ENCODE measurements at places on chromosomes 2 and 18. TPM values are rescaled to one million over a fixed set of nuclear protein-coding genes. Genes with fewer than 3 reads are reported as not detected.

Gene DYSF
- total RNA-seq: 3.5 TPM

- no peak for DNase-seq
These were observed 438.2 kb downstream of the MEIS1 start for GRCh38 chr2:66872986-66873754.

DNA sequence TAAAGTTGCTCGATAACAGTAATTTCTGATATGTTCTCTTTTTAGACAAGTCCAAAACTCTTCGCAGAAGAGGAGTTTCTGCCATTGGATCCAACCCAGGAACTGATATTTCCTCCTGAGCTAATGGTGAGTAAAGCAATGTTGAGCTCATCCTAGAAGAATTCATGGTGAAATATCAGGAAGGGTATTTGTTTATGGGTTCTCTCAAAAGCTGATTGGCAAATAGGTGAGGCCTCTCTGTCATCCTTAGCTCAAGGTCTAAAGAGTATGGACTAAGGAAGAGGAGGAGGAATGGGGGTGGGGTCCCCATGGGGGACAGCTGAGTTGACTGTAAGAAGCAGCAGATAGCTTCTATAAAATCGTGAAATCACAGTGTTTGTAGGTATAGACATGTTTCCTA is 18.2 kb downstream of the AOX1 start:
- DNase-seq: no peak

- peak; percentile 7 for DNase-seq
These were observed 71.7 kb downstream of the PTRHD1 start for GRCh38 chr2:24721470-24721869.

- no peak for DNase-seq
These were observed 660.7 kb downstream of the DSC3 start for GRCh38 chr18:30381826-30382225.

DNA sequence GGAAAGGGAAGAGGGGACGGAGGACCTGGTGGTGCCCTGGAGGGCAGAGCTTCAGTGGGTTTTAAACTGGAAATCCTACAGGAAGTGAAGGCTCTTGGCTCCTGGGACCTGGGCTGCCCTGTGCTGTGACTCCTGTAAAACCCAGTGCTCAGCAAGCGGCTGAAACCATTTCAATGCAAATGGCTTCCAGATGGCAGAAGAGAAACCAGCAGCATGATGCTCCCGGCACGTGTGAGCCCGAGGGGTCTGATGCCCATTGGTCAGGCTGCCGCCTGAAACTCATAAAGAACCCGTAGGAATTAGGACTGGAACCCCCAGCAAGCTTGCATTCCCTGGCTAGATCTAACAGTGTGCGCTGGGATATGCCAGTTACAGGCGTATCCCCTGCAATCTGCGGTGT is 109.2 kb upstream of the THOC1 start:
- DNase-seq: no peak

Gene IL36A
- total RNA-seq: not detected

Gene CERS6
- 15.4 TPM for total RNA-seq

Gene UBXN4
- total RNA-seq: 90.5 TPM

GRCh38 chr18:73663581-73663980 is 484.1 kb downstream of the FBXO15 start:
- DNase-seq: no peak

DNA sequence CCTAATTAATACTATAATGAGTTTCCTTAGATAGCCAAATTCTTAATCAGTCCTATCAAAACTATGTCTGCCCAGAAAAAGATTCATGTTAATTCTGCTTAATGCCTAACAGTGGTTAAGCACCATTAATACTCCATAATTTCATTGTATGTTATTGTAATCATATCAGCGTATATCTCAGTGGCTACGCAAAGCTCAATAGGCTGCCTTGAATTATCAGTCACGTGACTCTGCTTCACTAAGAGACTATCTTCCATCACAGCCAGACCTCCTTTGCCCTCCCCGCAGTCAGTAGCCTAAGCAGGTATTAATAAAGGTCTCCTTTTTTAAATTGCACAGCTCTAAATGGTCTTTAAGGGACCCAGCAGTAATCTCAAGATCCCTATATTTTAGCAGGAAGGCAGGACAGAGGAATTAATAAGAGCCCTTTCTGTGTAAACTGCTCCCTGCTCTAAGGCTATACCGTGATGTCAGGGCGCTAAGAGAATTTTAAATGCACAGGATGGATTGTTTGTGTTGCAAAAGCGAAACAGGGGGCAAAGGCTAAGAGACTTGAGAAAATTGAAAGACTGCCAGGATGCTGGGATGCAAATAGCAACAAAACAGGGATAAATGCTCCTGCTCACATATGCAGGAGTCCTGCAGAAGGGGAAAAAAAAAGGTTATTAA is 215.6 kb upstream of the POU3F3 start:
- no peak for DNase-seq

DNA sequence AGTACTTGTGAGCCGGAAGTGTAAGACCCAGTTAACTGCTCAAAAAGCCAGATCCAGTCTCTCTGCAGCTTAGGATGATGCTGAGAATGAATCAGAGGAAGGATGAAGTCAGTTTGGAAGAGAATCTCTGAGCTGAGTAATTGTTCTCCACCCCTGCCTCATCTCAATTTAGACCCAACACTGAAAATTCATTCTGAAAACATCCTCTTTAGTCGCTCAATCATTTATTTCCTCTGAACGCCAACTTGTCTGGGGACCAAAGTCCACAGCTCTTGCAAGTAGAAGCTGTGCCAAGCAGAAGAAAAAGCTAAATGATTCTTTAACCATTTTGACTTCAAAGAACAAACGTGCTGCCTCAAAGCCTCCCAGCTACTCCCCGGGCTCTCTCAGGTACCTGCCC is 177.1 kb upstream of the KLHL29 start:
- no peak for DNase-seq

GRCh38 chr2:192145496-192145895 is 49.2 kb downstream of the TMEFF2 start:
- no peak for DNase-seq

Gene UXS1
- 47.8 TPM for total RNA-seq

DNA sequence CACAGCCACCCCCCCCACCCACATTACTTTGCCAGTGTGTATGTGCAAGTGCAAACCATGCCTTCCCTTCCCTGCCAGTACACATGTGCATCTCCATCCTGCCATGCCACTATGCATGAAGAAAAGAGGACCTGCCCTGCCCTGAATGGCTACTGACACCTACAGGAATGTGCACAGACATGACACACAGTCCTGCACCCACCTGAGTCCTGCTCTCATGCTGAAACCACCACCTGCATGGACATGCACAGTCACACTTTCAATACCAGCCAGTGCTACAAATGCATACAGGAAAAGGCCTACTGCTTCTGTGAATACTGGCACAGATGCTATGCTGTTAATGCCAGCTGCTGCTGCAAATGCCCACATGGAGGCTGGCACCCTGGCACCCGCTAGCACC is 334.4 kb upstream of the DLGAP1 start:
- no peak for DNase-seq

Gene DPP10
- total RNA-seq: not detected

Gene CAPN13
- not detected for total RNA-seq

DNA sequence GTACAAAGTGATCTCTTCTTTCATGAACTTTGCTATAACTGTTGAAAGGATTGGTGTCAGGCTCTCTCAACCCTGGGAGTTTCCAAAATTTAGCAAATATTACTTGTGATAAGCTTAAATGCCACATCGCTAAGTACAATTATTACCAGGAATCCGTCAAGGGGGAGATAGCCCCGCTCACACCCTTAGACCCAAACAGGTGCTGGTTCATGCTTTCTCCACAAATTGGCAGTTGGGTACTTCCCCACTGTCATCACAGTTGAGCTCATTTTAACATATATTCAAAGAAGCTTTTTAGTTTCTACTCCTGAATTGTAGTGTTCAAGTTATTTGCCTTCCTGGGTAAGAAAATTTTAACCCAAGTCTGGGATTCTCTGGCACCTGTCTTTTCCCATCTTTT is 29.8 kb upstream of the EPB41L5 start:
- no peak for DNase-seq

DNA sequence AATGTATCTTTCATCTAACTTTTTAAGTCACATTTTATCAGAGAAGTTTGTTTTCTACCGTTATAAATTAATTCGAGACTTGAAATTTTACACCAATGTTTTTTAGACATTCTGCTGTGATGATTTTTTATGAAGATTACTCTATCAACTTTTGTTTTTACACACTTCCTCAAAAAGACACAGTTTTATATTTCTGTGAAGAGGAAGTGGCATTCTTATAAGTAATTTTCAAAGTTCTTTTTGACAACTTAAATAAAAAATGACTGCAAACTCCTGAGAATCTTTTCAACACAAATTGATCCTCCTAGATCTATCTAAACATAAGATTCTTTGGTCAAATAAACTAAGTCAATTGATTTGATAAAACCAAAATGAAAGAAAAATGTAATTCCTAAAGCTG is 13.7 kb downstream of the ANKRD44 start:
- DNase-seq: no peak

DNA sequence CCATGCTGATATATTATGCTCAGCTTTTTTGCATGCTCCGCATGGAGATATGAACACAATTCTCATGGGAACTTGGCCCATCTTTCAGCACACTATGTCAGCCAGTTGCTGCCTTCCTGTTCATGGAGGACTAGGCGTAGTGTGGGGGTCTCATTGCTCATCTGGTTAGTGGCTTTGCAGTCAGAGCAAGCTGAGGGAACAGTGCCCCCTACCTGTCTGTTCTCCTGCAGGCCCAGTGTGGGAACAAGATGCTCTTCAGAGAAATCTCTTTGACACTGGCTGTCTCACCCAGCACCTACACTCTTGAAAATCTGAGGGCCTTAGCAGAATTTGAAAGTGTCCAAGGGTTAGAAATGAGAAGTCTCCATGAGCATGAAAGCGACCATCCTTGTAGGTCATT is 47.1 kb downstream of the SPTBN1 start:
- DNase-seq: peak; percentile 68

DNA sequence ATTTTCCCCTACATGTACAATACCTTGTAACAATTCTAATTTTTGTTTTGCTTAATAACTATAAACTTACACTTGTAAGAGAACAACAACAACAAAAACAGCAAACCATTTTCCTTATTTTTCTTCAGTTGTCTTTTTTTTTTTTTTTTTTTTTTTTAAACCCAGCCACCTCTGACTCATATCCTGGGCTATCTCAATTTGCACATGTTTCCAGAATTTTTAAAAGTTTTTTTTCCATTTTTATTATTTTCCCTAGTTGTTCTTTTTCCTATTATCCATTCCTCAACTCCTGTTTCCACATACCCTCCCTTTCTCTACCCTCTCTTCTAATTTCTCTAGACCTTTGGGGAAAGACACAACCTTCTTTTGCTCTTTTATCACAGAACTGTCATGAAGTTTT is 112.5 kb downstream of the EFEMP1 start:
- no peak for DNase-seq

Gene UGT1A3
- total RNA-seq: not detected

All from activated CD8-positive, alpha-beta T cell treated with anti-CD3 and anti-CD28 coated beads for 36 hours (primary cell).